Ascending aorta (tissue), 2 donors: ENCODE measurements at places on chromosomes 13 and 19.

DNA sequence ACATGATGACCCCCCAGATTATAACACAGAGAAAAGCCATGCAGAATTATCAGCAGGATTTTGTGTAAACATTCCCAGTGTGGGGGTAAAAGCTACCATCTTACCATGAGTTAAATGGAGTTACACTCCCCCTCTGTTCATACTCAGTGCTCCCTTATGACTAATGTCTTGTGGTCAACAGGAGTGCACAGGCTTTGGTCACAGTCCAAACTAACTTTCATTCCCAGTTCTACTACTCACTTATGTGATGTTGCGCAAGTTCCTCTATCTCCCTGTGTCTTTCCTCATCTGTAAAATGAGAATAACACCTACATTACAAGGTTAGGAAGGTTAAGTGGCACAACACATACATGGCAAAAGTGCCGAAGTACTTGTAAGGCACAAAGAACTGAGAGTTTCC lies 277.9 kb downstream of the RBM26 start:
- H3K27me3 ChIP-seq: no peaks in the 10 kb centered on the region
- DNase-seq: no peak
- no peaks in the 10 kb centered on the region for H3K4me1 ChIP-seq
- H3K4me3 ChIP-seq: no peak overlapping the region
- H3K36me3 ChIP-seq: no peaks in the 10 kb centered on the region

GRCh38 chr13:35143123-35143522 lies 201.1 kb downstream of the NBEA start:
- H3K36me3 ChIP-seq: no peaks in the 10 kb centered on the region
- DNase-seq: no peak
- H3K4me1 ChIP-seq: no peaks in the 10 kb centered on the region
- no peak overlapping the region for H3K27ac ChIP-seq
- no peak overlapping the region for H3K4me3 ChIP-seq
- H3K27me3 ChIP-seq: no peaks in the 10 kb centered on the region

DNA sequence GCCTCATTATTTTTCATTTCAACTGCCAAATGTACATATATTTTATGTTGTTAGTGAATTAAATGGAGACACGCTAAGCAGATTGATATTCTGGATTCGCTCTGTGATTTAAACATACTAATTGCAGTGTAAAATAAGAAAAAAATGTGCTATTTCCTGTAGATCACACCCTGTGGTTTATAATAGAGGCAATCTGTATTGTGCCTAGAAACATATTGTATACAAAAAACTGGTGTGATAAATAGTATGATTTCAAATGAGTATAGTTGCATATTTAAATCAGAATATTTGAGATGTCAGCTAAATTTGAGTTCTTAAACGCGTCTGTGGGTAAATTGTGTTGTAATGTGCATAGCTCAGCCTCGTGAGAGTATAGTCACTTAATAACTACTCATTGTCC lies 643.9 kb downstream of the TBC1D4 start:
- no peaks in the 10 kb centered on the region for H3K4me1 ChIP-seq
- no peaks in the 10 kb centered on the region for H3K27me3 ChIP-seq
- no peak overlapping the region for H3K27ac ChIP-seq
- H3K4me3 ChIP-seq: no peak overlapping the region
- no peak for DNase-seq

- no peaks in the 10 kb centered on the region for H3K4me1 ChIP-seq
- no peak overlapping the region for H3K27ac ChIP-seq
- H3K27me3 ChIP-seq: no peaks in the 10 kb centered on the region
- H3K4me3 ChIP-seq: no peak overlapping the region
- no peaks in the 10 kb centered on the region for H3K36me3 ChIP-seq
These were observed 31.0 kb downstream of the PPP1R37 start for GRCh38 chr19:45124021-45124420.

GRCh38 chr19:53958823-53959757 lies 3.6 kb upstream of the CACNG8 start:
- DNase-seq: no peak
- H3K27me3 ChIP-seq: peaks cover 13% of the 10 kb centered on the region
- no peak overlapping the region for H3K27ac ChIP-seq
- H3K4me1 ChIP-seq: no peaks in the 10 kb centered on the region
- H3K36me3 ChIP-seq: no peaks in the 10 kb centered on the region

DNA sequence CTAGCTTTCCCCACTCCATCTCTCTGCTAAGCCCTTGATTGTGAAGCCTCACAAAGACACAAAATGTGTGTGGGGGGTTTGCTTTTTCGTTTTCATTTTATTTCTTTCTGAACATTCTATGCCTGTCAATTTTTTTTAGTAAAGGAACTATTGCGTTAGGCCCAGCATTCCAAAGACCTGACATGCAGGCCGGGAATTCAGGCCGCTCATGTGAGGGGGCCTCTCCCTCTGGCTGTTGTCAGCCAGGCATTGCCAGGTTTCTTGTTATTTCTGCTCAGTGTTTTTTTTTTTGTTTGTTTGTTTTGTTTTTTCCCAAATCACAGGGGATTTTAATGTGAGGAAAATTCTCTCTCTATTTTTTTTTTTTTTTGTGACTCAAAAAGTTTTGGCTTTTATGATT lies 10.3 kb upstream of the MEDAG start:
- peak; percentile 65 for DNase-seq
- H3K4me1 ChIP-seq: peaks cover 51% of the 10 kb centered on the region
- no peak overlapping the region for H3K4me3 ChIP-seq
- H3K27me3 ChIP-seq: no peaks in the 10 kb centered on the region

DNA sequence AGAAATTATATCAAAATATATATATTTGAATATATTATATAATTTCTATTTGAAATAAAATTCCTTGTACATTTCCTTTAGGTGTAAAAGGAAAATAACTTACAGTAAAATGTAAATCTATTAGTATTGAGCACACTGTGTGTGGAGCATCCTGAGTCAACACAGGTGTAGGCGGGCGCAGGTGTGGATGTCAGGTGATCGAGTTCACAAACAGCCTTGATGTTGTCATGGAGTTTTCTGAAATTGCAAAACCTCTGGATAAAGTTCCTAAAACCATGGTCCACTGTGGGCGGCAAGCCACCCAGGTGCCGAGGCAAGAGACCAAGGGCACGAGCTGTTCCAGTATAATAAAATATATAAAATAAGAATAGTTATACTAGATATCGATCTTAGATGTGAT lies 27.7 kb upstream of the MCF2L start:
- H3K27ac ChIP-seq: no peak overlapping the region
- no peaks in the 10 kb centered on the region for H3K36me3 ChIP-seq
- no peak for DNase-seq
- H3K27me3 ChIP-seq: no peaks in the 10 kb centered on the region

- no peak overlapping the region for H3K27ac ChIP-seq
- DNase-seq: no peak
- H3K4me3 ChIP-seq: no peak overlapping the region
- no peaks in the 10 kb centered on the region for H3K4me1 ChIP-seq
These were observed 234.8 kb downstream of the DACH1 start for GRCh38 chr13:71632206-71632605.

DNA sequence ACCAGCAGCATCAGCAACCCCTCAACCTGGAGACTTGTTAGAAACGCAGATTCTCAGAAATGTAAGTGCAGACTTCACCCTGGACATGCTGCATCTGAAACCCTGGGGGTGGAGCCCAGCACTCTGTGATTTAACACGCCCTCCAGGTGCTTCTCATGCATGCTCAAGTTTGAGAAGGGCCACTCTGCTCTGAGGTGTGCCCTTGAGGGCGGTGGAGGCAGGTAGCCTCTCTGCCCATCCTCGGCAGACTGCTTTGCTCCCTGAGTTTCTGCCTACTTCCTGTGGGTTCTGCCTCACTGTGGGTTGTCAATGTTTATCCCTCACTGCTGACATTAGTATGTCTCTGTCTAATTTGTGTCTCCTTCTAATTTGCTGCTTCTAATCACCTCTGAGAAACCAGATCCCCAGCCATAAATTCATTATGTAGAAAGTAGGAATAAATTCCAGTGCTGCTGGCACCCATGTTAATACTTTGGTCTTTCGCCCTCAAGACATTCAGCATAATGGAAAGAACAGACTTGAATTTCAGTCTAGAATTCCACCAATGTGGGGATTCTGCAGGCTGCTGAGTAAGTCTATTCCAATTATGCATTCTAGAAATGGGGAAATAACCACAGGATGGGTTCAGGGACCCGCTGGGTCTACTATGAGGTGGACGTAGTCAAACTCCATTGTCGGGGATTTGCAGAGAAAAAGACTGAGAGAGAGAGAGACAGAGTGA lies 51.3 kb upstream of the CYSLTR2 start:
- H3K27me3 ChIP-seq: no peaks in the 10 kb centered on the region
- no peaks in the 10 kb centered on the region for H3K36me3 ChIP-seq
- no peak overlapping the region for H3K4me3 ChIP-seq
- H3K4me1 ChIP-seq: no peaks in the 10 kb centered on the region
- DNase-seq: no peak
- H3K27ac ChIP-seq: no peak overlapping the region

DNA sequence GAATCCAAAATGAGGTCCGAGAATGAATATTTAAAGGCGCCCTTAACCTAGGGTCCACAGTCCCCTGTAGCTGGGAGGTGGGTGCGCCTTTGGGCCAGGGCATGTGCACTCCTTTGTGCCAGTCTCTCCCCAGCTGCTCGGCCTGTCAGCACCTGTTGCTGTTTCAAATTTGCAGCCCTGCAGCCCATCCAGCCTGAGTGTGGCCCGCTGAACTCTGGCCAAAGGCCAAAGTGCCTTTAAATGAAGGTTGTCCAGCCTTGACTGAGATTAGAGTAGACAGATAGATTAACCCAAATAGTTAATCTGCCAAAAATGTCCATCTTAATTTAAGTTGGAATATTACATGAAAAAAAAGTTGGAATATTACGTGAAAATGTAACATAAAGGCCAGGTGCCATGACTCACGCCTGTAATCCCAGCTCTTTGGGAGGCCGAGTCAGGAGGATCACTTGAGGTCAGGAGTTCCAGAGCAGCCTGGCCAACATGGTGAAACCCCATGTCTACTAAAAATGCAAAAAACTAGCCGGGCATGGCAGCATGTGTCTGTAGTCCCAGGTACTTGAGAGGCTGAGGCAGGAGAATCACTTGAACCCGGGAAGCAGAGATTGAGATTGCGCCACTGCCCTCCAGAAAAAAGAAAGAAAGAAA lies 25.3 kb downstream of the TPT1 start:
- no peak for DNase-seq
- H3K4me1 ChIP-seq: peaks cover 4% of the 10 kb centered on the region
- no peaks in the 10 kb centered on the region for H3K36me3 ChIP-seq
- H3K4me3 ChIP-seq: no peak overlapping the region

DNA sequence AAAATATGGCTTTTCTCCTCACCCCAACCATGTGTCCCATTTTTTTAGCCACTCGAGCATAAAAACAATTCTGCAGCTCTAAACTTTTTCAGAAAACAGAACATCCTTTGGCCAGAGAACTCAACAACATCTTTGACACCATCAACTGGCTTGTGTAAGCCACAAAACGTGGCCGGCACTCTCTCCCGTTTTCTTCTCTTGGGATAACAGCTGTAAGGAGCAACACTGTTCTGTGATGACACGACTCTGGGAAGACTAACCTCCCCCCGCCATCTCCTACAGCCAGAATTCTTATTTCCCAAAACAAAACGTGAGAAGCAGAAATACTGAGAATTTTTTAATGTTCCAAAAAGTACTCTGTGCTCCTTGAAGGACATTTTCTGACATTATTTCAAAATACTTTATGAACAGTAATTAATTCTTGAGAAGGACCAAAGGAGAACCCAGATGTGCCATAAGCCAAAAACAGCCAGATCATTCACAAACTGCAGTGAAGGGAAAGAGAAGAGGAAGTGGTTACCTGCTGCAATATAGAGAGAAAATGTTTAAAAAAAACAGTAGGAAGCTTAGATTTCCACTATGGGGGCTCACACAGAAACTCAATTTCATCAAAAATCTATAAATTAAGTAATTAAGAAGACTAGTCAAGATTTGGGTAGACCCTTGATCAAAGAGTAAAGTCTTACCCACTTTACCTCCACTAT lies 25.8 kb downstream of the COL4A1 start:
- peaks cover 55% of the 10 kb centered on the region for H3K4me1 ChIP-seq
- no peak overlapping the region for H3K4me3 ChIP-seq
- no peaks in the 10 kb centered on the region for H3K27me3 ChIP-seq
- peaks cover 3% of the 10 kb centered on the region for H3K36me3 ChIP-seq

DNA sequence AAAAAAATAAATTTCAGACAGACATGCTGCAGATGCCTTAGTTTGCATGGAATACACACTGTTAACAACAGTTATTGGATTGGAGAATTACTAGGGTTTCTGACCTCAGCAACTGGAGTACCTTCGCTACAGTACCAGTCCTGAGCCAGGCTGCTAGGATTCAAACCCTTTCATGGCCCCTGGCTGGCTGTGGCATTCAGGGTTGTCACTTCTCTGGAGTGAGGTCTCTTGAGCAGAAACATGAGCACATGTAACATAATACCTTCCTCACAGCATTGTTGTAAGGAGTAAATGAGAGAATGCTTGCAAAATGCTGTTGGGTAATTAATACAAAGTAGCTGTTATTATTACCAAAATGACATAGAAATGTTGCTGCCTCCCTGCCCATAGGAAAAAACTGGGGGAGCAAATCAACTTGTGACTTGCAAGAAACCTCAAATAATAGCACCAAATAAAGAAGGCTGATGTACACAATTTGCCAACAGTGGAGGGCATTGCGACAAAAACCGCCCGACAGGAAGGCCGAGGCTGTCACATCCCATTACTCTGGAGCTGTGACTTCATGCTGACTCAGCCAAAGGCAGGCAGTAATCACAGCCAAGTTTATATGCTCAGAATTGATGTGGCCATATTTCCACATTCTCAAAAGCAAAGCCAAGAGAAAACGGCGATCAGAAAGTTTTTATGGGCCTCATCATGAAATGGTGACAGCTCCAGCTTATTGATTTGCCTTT lies 100.4 kb downstream of the RFC3 start:
- H3K27me3 ChIP-seq: no peaks in the 10 kb centered on the region
- no peak overlapping the region for H3K4me3 ChIP-seq
- H3K4me1 ChIP-seq: no peaks in the 10 kb centered on the region
- H3K36me3 ChIP-seq: no peaks in the 10 kb centered on the region
- DNase-seq: no peak

DNA sequence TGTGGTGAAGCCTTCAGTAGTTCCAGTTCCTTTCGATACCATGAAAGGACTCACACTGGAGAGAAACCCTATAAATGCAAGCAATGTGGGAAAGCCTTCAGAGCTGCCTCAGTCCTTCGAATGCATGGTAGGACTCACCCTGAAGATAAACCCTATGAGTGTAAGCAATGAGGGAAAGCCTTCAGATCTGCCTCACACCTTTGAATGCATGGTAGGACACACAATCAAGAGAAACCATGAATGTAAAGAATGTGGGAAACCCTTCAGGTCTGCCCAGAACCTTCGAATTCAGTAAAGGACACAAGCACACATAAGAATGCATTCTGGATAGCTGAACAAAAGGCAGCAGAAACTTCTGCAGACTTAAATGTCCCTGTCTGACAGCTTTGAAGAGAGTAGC lies 18.3 kb downstream of the ZNF69 start:
- H3K4me3 ChIP-seq: no peak overlapping the region
- no peaks in the 10 kb centered on the region for H3K27me3 ChIP-seq
- H3K4me1 ChIP-seq: no peaks in the 10 kb centered on the region
- DNase-seq: no peak

GRCh38 chr13:73162912-73163911 lies 104.4 kb downstream of the KLF5 start:
- no peak overlapping the region for H3K27ac ChIP-seq
- no peak overlapping the region for H3K4me3 ChIP-seq
- no peak for DNase-seq
- no peaks in the 10 kb centered on the region for H3K27me3 ChIP-seq
- H3K4me1 ChIP-seq: no peaks in the 10 kb centered on the region
- no peaks in the 10 kb centered on the region for H3K36me3 ChIP-seq
